ENCODE measurements at places on chromosomes 2 and 18.

- H3K27ac ChIP-seq = peak overlapping the region; percentile 37
- H3K4me3 ChIP-seq = peak overlapping the region; percentile 1
- H3K27me3 ChIP-seq = no peaks in the 10 kb centered on the region
- H3K36me3 ChIP-seq = no peaks in the 10 kb centered on the region
- DNase-seq = peak; percentile 78
- peaks cover 31% of the 10 kb centered on the region for H3K4me1 ChIP-seq
These were observed 37.6 kb downstream of the PROC start for GRCh38 chr2:127455566-127456493.

GRCh38 chr2:13539296-13539695 is 822.6 kb downstream of the TRIB2 start:
- no peaks in the 10 kb centered on the region for H3K36me3 ChIP-seq
- H3K27ac ChIP-seq = no peak overlapping the region

DNA sequence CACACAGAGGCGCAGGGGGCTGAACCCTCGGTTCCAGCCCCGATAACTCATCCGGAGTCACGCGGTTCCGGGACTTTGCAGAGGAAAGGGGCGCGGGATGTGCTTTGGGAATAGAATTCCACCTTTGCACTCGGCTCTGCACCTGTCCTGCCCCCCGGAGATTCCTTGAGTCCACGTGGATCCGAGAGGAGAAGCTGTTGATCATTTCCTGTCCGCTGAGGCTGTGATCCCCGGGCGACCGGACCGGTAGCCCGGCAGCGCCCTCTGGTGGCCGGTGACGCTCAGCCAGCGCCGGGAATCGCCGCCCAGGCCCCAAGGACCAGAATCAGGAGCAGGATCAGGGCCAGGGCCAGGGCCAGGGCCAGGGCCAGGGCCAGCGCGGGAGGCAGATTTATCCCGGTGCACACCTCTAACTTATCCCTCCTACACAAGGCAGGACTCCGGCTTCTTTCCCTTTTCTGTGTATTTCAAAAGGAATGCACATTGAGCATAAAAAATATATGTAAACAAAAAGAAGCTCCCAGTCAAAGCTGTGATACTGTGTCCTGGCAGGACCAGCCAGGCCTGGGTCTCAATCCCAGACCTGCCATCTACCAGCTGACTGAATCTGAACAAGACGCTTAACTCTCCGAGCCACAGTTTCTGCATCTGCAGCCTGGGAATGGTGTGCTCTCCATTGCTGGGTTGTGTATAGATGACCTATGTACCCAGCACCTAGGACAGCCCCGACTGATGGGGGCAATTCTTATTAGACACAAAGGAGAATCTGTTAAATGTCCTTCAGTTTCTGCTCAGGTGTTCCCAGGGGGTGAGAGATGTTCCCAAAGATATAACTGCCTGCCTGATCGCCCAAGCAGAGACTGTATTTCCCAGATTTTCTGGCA is 8.5 kb upstream of the SPATA3 start:
- no peaks in the 10 kb centered on the region for H3K4me1 ChIP-seq
- H3K4me3 ChIP-seq = peak overlapping the region; percentile 46
- H3K36me3 ChIP-seq = no peaks in the 10 kb centered on the region
- peaks cover 12% of the 10 kb centered on the region for H3K27me3 ChIP-seq
- DNase-seq = peak; percentile 88

GRCh38 chr2:162123806-162124758 is 28.0 kb downstream of the GCG start:
- no peak overlapping the region for H3K27ac ChIP-seq
- peak; percentile 68 for DNase-seq
- H3K4me3 ChIP-seq = no peak overlapping the region
- H3K36me3 ChIP-seq = no peaks in the 10 kb centered on the region
- peaks cover 14% of the 10 kb centered on the region for H3K4me1 ChIP-seq
- H3K27me3 ChIP-seq = no peaks in the 10 kb centered on the region

DNA sequence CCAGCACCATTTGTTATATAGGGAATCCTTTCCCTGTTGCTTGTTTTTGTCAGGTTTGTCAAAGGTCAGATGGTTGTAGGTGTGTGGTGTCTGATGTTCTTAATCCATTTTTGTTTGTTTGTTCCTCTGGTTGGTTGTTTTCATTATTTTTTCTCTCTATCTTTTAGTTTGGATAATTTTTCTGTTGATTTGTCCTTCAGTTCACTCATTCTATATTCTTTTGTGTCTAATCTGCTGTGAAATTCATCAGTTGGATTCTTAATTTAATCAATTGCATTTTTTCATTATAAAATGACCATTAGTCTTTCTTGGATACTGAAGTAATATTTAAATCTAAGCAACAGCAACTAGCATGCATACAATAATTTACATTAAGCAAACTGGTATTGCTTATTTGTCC is 206.7 kb upstream of the TRIB2 start:
- no peaks in the 10 kb centered on the region for H3K4me1 ChIP-seq
- no peak overlapping the region for H3K4me3 ChIP-seq
- H3K27me3 ChIP-seq = no peaks in the 10 kb centered on the region
- H3K27ac ChIP-seq = no peak overlapping the region

GRCh38 chr2:221458578-221458977 is 113.5 kb downstream of the EPHA4 start:
- peaks cover 11% of the 10 kb centered on the region for H3K36me3 ChIP-seq
- H3K4me1 ChIP-seq = peaks cover 72% of the 10 kb centered on the region
- DNase-seq = no peak

- no peak for DNase-seq
- no peaks in the 10 kb centered on the region for H3K36me3 ChIP-seq
- no peak overlapping the region for H3K4me3 ChIP-seq
- no peak overlapping the region for H3K27ac ChIP-seq
- H3K27me3 ChIP-seq = no peaks in the 10 kb centered on the region
These were observed 102.2 kb downstream of the PTGR3 start for GRCh38 chr18:75106746-75107145.

GRCh38 chr2:73103018-73103542 is 9.7 kb downstream of the RAB11FIP5 start:
- H3K27ac ChIP-seq = no peak overlapping the region
- no peaks in the 10 kb centered on the region for H3K4me1 ChIP-seq
- no peaks in the 10 kb centered on the region for H3K36me3 ChIP-seq
- no peak for DNase-seq
- no peaks in the 10 kb centered on the region for H3K27me3 ChIP-seq
- H3K4me3 ChIP-seq = no peak overlapping the region

GRCh38 chr2:179550214-179550613 is 285.6 kb upstream of the SESTD1 start:
- H3K4me3 ChIP-seq = no peak overlapping the region
- peaks cover 34% of the 10 kb centered on the region for H3K4me1 ChIP-seq
- no peaks in the 10 kb centered on the region for H3K36me3 ChIP-seq
- H3K27ac ChIP-seq = peak overlapping the region; percentile 69
- DNase-seq = peak; percentile 84

GRCh38 chr2:191404568-191404991 is 159.4 kb downstream of the MYO1B start:
- DNase-seq = no peak
- no peaks in the 10 kb centered on the region for H3K27me3 ChIP-seq
- H3K4me1 ChIP-seq = peaks cover 40% of the 10 kb centered on the region
- peaks cover 9% of the 10 kb centered on the region for H3K36me3 ChIP-seq

- peaks cover 6% of the 10 kb centered on the region for H3K4me1 ChIP-seq
- no peaks in the 10 kb centered on the region for H3K36me3 ChIP-seq
- H3K27me3 ChIP-seq = no peaks in the 10 kb centered on the region
- peak; percentile 16 for DNase-seq
- H3K27ac ChIP-seq = no peak overlapping the region
- no peak overlapping the region for H3K4me3 ChIP-seq
These were observed 31.0 kb downstream of the GYPC start for GRCh38 chr2:126686841-126687485.

- no peak for DNase-seq
- peaks cover 29% of the 10 kb centered on the region for H3K4me1 ChIP-seq
- no peak overlapping the region for H3K27ac ChIP-seq
- H3K4me3 ChIP-seq = no peak overlapping the region
- no peaks in the 10 kb centered on the region for H3K27me3 ChIP-seq
These were observed 49.1 kb upstream of the HS6ST1 start for GRCh38 chr2:128367601-128368359.

DNA sequence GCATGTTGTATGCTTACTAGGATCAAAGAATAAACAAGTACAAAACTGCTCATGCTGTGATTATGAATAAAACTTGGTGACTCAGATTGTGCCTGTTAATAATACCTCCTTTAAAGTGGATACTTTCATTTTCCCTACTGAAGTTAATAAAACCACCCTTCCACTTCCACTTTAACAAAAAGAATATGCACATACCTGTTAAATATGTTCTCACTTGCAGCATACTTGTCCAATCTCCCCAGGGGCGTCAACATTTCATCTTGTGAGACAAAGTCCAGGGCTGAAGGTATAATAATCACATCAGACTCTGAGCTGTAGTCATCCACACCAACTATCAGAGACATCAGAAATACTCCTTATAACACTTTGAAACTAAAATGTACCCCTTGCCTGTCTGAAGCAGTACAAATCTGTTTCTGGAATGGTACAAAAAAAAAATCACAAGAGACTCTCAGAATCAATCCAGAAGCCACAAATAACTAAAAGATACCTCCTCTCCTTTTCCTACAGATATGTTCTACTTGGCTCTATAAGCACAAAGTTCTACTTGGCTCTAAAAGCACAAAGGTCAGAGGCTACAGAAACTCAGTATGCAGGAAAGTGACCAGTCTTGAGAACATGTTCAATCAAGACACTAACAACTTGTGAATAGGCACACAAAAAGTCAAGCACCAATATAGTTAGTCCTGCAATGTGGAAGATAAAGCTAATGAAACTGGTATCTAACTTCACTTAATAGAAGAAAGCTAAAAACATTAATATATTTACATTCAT is 19.3 kb downstream of the PPP4R1 start:
- no peak for DNase-seq
- peaks cover 4% of the 10 kb centered on the region for H3K36me3 ChIP-seq
- H3K27me3 ChIP-seq = no peaks in the 10 kb centered on the region
- H3K4me3 ChIP-seq = no peak overlapping the region

- no peak overlapping the region for H3K4me3 ChIP-seq
- H3K36me3 ChIP-seq = no peaks in the 10 kb centered on the region
- no peaks in the 10 kb centered on the region for H3K27me3 ChIP-seq
- no peak for DNase-seq
- H3K4me1 ChIP-seq = no peaks in the 10 kb centered on the region
These were observed 20.1 kb upstream of the FN1 start for GRCh38 chr2:215455958-215456357.

DNA sequence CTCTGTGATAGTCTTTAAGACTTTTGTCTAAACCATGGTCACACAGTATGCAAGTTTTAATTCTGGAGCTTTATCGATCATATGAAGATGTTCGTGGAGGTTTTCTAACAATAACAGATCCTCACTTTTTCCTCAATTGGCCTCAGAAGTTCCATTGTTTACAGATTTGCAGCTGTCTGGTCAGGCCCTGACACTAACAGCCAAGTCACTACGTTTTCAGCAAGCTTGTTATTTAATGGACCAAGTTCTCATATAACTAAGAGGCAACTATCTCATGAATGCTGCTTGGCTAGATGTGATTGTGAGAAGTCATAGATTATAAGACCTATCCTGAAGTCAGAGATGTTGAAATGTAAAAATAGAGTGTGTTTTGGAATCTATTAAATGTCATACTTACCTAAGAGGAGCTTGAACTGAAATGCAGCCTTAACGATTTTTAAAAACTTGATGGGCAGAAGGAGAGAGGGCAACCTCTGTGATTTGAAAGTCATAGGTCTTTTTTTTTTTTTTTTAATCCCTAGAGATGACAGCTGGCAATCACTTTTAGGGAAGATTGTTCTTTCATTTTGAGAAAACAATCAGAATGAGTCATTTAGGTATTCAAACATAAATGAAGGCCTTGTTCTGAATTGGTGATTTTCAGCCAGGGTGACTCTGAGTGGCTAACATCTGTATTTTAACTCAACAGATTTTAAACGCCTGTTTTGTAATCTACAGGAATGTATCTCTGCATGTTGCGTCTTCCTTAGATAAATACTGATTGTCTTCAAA is 48.4 kb upstream of the NEMP2 start:
- DNase-seq = no peak
- no peak overlapping the region for H3K4me3 ChIP-seq
- H3K27me3 ChIP-seq = no peaks in the 10 kb centered on the region
- H3K4me1 ChIP-seq = no peaks in the 10 kb centered on the region
- H3K27ac ChIP-seq = no peak overlapping the region

DNA sequence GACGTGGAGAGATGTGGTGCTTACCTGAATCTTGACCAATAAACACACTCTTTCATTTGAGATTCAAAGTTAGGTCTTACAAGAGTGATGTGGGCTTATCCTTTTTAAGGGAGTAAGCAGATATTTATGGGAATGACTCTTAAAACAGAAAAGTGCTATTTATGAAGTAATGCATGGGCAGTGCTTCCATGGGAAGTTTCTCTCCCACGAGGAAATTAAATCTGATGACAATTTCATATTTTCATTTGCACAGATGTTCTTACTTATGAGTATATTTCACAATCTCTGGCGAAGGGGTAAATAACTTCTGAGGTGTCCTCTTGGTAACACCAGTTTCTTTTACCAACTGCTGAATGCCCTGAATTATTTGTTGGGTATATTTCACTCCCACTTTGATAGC is 21.0 kb downstream of the PNPT1 start:
- no peaks in the 10 kb centered on the region for H3K4me1 ChIP-seq
- H3K36me3 ChIP-seq = peaks cover 15% of the 10 kb centered on the region
- H3K4me3 ChIP-seq = no peak overlapping the region

DNA sequence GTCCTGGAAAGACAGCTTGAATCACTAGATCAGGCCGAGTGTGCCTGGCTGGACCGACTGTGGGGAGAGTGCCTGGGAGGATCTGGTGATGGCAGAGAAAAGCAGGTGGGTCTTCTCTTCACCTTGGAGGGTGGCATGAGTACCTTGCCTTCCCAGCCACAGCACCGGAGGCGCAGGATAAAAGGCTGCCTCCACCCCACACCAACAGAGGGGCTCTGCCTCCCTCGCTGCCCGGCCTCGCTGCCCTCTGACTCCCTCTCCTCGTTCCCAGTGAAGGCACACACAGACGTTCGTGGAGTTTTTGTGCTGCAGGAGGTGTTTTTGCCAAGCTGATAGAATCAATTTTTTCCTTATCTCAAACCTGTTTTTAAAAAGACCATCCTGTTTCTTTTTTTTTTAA is 71.4 kb upstream of the HAAO start:
- no peaks in the 10 kb centered on the region for H3K36me3 ChIP-seq
- H3K4me1 ChIP-seq = peaks cover 12% of the 10 kb centered on the region
- no peak for DNase-seq
- no peaks in the 10 kb centered on the region for H3K27me3 ChIP-seq
- H3K27ac ChIP-seq = no peak overlapping the region

- DNase-seq = peak; percentile 66
- peak overlapping the region; percentile 62 for H3K4me3 ChIP-seq
- H3K36me3 ChIP-seq = no peaks in the 10 kb centered on the region
- H3K4me1 ChIP-seq = peaks cover 14% of the 10 kb centered on the region
These were observed 1.0 kb downstream of the IRS1 start for GRCh38 chr2:226798422-226799210.

- peak overlapping the region; percentile 3 for H3K4me3 ChIP-seq
- no peak overlapping the region for H3K27ac ChIP-seq
- no peaks in the 10 kb centered on the region for H3K36me3 ChIP-seq
These were observed 86.9 kb downstream of the LTBP1 start for GRCh38 chr2:33033606-33034081.

- H3K4me3 ChIP-seq = no peak overlapping the region
- no peak for DNase-seq
- H3K27me3 ChIP-seq = no peaks in the 10 kb centered on the region
- no peaks in the 10 kb centered on the region for H3K36me3 ChIP-seq
- H3K27ac ChIP-seq = no peak overlapping the region
- H3K4me1 ChIP-seq = no peaks in the 10 kb centered on the region
These were observed 78.3 kb downstream of the POLR1A start for GRCh38 chr2:86027196-86027921.

- H3K27ac ChIP-seq = no peak overlapping the region
- no peaks in the 10 kb centered on the region for H3K36me3 ChIP-seq
- DNase-seq = no peak
- H3K4me3 ChIP-seq = no peak overlapping the region
These were observed 24.5 kb downstream of the TYMS start for GRCh38 chr18:681985-682384.

Measured in neural progenitor cell (in vitro differentiated cells).